ENCODE measurements at places on chromosomes 5 and 9.

GRCh38 chr5:1886846-1887587 lies 4.3 kb upstream of the IRX4 start:
- DNase-seq: no peak

DNA sequence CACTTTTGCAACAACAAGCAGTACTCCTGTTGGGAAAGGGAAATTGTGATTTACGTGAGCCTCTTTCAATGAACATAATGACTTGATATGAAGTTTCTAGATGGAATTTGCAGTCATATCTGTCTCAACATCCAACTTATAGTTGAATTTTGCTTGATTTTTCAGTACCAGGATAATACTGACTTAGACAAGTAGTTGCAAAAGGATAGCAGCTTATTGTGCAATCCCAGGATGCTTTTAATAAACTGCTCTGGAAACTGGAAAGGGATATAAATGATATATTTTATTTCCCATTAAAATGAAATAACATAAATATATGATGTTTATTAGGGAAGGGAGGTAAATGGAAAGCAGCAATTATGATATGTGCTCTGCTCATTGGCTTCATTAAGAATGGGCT lies 174.4 kb upstream of the RGMB start:
- no peak for DNase-seq

GRCh38 chr9:127211983-127212382 lies 52.6 kb upstream of the GARNL3 start:
- no peak for DNase-seq

- DNase-seq: no peak
Observed at GRCh38 chr9:82410306-82410705, 421.7 kb downstream of the SPATA31D1 start.

GRCh38 chr9:80707120-80707519 lies 982.2 kb downstream of the TLE1 start:
- DNase-seq: no peak

DNA sequence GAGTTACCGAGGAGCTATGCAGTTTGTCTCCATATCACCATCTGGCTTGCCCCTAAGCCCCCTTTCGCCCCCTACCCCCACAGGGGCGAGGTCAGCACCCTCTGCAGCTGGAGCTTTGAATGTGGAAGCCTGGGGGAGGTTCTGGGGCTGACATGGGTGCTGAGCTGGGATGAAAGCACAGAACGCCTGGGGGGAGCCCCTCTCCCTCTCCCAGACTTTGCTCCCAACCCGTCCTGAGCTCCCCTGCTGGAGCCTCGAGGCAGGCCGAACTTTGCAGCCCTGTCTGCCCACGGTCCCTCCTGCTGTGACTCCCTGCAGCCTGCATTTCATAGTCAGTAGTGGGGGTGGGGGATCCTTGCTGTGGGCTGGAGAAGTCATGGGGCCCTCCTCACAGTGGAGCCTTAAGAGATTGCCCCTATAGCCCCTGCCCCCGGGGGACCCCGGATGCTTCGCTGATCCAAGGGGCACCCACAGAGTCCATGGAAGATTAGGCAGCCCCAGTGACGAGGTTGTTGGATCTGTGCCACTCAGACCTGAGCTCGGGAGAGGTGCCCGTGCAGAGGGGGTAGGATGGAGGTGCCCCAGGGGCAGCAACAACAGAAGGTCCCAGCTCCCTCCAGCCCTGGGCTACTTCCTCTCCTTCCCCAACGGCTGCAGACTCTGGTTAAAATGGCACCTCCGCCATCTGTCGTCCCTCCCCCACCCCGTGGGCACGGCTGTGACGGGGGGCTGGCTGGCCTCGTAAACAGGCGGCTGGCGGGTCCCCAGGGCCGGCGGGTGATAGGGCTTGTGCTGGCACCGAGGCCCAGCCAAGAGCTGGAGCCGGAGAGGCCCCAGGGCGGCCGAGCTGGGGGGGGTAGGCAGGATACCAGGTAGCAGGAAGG lies 162.0 kb downstream of the C9orf50 start:
- DNase-seq: no peak

DNA sequence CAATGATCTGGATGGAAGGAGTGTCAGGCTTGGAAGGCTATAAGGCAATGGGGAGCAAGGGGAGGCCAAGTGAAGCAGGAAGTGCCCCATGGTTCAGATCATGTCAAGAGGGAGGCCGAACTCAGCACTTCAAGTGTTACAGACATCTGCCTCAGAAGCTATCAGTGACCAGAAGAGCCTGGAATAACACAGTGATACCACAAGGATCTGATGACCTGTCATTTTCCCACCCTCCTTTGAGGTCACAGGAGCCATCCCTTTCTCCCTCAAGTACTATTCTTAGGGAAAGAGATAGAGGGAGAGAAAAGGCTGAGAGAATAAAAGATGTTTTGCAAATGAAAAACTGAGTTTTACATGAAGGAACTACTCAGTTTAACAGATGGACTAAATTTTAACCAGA lies 454.8 kb downstream of the CSNK1G3 start:
- no peak for DNase-seq

DNA sequence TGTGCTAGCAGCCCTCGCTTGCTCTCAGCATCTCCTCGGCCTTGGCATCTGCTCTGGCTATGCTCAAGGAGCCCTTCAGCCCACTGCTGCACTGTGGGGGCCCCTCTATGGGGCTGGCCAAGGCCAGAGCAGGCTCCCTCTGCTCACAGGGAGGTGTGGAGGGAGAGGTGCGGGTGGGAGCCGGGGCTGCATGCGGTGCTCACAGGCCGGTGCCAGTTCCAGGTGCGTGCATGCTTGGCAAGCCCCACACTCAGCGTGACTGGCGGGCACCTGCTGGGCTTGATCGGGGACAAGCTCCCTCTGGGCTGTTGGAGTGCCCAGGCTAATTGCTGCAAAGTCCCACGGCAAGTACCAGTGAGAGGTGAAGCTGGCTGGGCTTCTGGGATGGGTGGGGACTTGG lies 170.5 kb downstream of the TRIM36 start:
- no peak for DNase-seq

GRCh38 chr5:156515803-156516360 lies 188.9 kb downstream of the SGCD start:
- no peak for DNase-seq

- no peak for DNase-seq
Observed at GRCh38 chr5:179191506-179192184, 131.5 kb downstream of the ZNF354C start.

DNA sequence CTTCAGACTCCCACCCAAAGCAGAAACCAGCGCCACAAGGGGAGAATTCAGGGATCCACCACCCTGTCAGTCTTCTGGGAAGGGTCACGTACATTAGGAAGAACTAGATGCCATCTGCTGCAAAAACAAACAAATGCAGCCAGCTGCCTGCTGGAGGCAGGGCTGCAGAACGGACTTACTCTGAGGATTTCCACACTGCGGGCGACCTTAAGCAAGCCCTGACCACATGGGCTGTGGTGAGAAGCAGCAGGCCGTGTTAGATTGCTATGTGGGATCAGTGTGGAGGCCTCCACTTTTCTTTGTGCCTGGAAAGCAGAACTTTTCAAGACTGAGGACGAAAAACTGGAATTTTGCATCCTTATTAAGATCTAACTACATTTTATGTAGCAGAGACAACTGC lies 13.4 kb upstream of the LTC4S start:
- no peak for DNase-seq

- DNase-seq: no peak
Observed at GRCh38 chr5:44719856-44720255, 88.9 kb upstream of the MRPS30 start.

DNA sequence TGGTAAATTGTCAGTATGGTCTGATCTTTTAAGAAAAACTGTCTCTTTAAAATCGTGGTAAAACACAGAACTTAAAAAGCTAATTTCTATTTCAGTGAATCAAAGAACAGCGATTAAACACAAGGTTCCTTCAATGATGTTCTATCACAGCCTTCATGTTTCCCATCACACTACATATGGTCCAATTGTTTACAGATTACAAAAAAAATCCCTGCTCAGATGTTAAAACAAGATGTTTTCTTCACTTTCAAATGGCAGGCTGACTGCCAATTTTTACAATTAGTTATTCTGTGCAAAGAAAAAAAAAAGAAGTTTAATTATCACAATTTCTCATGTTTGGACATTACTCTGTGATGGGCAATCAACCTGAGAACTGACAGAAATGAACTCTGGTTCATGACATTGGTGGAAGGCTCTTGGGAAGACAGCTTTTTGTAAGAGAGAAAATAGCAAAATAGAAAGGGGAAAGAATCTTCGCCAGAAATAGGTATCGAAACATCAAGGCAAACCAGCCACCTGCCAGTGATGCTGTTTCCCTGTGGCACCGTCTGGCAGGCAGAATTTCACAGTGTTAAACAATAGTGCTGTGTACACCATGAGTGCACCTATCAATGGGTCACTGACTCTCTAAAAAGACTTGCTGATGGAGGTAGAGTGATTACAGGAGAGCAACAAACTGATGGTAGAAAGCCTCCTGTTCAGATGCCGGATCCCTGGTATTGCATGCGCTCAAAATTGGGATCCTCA lies 1020.0 kb upstream of the ARRDC3 start:
- no peak for DNase-seq

DNA sequence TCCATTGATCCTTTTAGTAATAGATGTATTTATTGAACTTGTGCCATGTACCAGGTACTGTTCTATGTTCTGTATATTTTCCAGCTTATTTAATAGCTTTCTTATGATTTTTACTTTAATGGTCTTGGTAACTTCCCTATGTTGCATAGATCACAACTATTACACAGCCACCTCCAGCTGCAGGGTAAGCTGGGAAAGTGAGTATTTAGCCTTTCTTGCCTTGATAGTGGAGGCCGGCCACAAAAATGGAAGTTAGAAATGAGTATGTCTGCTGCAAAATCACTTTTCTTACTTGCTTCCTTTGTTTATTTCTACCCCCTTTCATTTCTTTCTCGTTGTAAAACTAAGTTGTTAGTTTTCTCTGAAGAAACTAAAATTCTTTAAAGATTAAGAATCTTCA lies 43.1 kb upstream of the ANKDD1B start:
- DNase-seq: no peak

- no peak for DNase-seq
Observed at GRCh38 chr9:19995619-19996018, 206.8 kb upstream of the SLC24A2 start.

- no peak for DNase-seq
Observed at GRCh38 chr9:127222388-127223095, 42.0 kb upstream of the GARNL3 start.

DNA sequence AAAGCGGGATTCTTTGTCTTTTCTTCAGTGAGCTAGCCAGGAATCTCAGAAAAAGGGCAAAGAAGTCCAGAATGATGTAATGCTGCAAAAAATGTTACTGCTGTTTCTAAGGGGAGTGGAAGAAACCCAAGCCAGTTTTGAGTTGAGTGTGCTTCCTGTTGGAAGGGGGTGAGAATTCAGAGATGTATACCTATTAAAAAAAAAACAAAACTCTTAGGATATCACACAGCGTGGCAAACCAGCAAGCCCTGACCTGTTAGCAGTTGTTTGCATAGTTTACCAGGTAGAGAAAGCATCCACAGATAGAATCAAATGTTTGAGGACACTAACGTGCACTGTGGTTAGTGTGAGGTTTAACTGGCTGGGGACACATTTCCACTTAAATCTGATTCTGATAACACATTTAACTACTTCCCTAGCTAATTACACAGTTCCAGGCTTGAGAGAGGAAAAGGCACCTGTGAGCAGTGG lies 11.4 kb downstream of the BASP1 start:
- no peak for DNase-seq

- no peak for DNase-seq
Observed at GRCh38 chr9:37100327-37100726, 20.0 kb upstream of the ZCCHC7 start.

GRCh38 chr9:77019236-77019925 lies at the start of gene FOXB2:
FOXB2 (plus strand) TSS chr9:77019655; CDS start chr9:77019655, 0 bp downstream.
- DNase-seq: no peak

DNA sequence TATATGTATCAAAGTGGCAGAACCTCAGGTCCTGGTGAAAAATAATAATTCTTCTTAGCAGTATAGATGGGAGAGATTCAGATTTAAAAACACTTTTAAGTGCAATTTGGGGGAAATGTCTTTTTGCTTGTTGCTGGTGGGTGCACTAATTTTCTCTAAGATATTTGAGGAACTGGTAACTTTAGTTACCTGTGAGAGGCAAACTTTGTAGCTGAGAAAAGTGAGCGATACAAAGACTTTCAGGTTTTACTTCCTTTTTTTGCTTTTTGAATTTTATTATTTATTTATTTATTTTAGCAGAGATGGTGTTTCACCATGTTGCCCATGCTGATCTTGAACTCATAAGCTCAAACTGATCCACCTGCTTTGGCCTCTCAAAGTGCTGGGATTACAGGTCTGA lies 303.1 kb upstream of the PTGER4 start:
- no peak for DNase-seq

GRCh38 chr9:82783045-82783444 lies 279.9 kb downstream of the RASEF start:
- DNase-seq: no peak

DNA sequence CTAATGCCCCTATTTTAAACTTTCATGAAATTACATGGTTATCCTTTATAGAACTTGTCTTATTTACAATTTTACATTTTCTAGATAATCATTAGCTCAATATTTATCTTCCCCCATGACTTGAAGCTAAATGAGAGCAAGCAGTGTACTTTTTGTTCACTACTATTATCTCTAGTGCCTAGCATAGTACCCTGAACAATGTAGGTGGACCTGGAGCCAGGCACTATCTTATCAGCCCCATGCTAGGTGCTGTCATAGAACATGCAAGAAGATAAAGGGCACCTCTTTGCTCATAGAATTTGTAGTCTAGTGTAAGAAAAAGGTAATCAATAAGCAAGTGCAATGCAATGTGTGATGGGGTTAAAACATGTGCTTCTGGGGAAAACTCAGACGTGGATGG lies 399.9 kb downstream of the ELAVL2 start:
- DNase-seq: no peak

DNA sequence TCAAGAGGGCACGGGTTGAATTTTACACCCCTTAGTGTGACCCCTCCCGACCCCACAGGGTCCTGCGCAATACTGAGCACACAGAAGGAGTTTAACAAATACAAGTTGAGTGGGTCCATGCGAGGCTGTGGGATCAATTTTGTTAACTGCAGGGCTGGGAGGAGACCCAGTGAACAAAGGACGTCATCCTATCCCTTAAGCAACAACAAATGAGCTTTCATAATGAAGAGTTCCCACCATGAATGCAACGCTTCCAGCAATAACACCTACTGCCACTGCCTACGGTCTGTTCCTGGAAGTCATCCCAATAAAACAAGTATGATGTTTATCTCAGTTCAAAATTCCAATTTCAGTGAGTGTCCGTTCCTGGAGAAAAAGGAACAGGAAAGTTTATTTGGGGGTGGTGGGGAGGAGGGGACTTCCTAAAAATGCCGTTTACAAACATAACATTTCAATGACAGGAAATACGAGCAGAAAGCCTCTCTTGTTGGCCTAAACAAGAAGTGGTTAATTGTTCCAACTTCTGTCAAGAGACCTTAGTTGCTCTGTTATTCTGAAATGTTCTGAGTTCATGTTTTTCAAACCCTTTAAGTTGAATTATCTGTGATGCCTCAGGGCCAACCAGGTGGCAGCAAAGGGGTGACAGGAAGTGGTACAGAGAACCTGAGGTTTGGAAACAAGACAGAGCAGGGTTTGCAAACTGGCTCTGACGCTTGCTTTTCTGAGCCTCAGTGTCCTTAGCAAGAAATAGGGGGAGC lies 65.8 kb upstream of the PLPP6 start:
- DNase-seq: no peak

- DNase-seq: no peak
Observed at GRCh38 chr5:136538534-136538933, 173.2 kb upstream of the TRPC7 start.

GRCh38 chr5:171390883-171391677 lies 3.4 kb downstream of the NPM1 start:
- DNase-seq: no peak

- DNase-seq: no peak
Observed at GRCh38 chr5:156826150-156826549, 23.9 kb upstream of the PPP1R2B start.

Data from activated gamma-delta T cell treated with anti-CD3 and anti-CD28 coated beads, Interleukin-2, amount 50 U/mL, for 16 hours (primary cell).